ENCODE measurements at places on chromosomes 12 and 14.

- no peak for DNase-seq
Measured at GRCh38 chr14:55458800-55459515, 18.5 kb upstream of the TBPL2 start.

DNA sequence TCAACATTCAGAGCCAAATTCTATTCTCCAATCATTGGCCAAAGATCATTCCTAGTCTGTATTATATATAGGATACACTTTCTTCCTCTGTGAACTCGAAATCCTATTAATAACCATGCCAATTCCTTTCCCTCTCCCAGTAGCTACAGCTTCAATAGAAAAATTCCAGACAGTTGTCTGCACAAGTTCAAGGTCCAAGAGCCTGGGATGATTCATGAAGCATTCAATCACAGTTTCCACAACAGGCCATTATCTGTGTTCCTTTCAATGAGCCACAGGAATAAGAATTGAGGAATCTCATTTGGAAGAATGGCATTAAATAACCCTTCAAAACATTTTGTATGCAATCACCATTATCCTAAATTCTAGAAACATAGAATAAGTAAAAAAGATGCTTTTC lies 437.4 kb downstream of the RMST start:
- DNase-seq, result no peak

- DNase-seq, result no peak
Measured at GRCh38 chr12:132423251-132423819, 66.6 kb upstream of the FBRSL1 start.

DNA sequence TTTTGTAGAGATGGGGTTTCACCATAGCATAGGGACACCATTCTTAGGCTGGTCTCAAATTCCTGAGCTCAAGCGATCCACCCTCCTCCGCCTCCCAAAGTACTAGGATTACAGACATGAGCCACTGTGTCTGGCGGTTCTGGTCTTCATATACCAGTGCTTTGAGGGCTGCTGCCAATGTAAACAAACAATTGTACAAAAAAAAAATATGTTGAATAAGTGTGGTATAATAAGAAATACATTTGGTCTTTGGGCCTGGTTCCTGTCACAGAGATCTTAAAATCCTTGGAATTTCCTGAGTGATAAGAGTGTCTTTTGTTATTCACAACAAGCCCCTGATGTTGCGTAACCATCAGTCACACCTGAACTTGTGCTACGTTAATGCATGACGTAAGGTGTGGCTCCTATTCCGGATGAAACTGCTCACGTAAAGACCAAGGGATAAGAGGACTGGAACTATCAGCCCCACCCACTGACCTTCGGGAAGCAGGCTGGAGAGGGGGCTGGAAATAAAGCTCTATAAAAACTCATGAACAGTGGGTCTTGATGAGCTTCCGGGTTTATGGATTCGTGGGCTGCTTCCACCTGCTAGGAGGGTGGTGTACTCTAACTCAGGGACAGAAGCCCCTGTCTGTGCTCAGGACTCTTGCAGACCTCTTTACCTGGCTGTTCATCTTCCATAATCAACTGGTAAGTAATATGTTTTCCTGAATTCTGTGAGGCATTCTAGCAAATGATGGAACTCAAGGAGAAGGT lies 16.5 kb upstream of the RIMKLB start:
- DNase-seq, result no peak

DNA sequence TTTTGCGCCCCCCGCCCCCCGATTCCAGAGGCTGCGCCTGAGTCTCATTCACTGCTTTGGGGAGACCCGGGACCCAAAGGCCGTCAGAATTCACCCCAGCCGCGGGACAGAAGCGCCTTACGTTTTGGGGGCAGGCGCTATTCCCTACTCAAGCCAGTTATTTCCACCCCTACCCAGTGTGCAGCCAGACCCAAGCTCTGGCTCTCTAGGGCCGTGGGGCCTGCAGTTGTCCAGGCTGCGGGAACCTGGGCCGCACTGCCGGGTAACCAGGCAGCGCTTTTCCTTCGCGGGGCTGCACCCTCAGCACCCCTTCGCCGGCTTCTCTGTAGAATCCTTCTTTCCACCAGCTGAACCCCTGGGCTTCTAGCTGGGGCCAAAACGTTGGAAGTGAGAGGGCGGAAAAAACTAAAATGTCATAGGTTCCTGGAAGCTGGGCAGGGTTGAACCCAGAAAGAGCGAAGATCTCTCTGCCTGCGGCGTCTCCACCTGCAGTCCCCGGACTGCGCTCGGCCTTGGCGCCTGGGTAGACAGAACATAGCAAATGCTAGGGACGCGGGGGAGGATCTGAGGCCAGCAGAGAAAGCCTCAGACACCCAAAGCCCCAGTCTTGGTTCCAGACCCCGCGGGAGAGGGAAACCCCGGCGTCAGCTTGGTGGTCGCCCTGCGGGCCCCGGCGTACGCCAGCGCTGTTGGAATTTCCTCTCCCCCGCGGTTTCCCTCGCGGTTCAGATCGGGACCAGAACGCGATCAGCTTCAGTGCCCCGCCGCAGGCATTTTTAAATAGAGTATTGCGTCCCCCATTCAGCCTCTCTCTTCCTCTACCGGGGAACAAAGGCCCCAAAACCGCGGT lies 18.3 kb downstream of the TBX3 start:
- DNase-seq, result no peak

- peak; percentile 23 for DNase-seq
Measured at GRCh38 chr14:89303456-89304435, 113.3 kb downstream of the FOXN3 start.

GRCh38 chr14:105466531-105467248 lies 7.9 kb upstream of the CRIP2 start:
- DNase-seq, result no peak

DNA sequence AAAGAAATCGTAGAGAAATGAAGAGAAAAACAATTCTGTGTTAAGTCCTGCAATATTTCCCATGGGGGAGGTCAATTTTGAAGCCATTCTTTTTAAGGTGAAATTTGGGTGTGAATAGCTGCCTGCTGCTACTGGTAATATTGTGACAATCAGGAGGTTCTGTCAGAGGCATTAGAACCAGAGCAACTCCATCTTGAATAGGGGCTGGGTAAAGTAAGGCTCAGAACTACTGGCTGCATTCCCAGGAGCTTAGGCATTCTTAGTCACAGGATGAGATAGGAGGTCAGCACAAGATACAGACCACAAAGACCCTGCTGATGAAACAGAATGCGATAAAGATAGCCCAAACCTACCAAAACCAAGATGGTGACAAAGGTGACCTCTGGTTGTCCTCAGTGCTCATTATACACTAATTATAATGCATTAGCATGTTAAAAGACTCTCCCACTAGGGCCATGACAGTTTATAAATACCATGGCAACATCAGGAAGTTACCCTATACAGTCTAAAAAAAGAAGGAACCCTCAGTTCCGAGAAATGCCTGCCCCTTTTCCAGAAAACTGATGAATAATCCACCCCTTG lies 24.8 kb upstream of the MTHFD1 start:
- peak; percentile 8 for DNase-seq

DNA sequence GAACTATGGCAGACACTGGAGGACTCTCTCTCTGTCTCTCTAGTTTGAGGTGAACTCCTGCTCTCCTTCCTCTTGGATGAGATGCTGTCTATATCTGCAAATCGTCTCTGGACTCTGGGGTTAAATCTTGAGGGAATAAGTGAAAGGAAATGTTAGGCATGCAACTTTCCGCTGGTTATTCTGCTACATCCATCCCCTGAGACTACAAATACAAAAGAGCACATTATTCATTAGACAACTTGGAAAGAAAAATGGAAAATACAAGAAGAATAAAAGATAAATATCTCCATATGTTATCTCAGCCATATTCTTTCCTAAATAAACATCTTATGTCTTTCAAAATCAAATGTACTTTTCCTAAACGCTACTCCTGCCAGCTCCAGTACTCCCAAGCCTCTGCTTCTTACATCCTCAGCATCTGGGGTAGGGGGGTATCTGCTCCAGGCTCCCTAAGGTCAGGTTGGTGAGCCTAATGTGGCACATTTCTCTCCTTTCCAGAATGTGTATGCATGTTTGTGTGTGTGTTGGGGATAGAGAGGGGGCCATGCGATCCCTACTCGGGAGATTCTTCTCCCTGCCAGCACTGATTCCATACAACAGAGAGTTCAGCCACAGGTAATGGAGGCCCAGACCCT lies 102.9 kb upstream of the FSCB start:
- no peak for DNase-seq

DNA sequence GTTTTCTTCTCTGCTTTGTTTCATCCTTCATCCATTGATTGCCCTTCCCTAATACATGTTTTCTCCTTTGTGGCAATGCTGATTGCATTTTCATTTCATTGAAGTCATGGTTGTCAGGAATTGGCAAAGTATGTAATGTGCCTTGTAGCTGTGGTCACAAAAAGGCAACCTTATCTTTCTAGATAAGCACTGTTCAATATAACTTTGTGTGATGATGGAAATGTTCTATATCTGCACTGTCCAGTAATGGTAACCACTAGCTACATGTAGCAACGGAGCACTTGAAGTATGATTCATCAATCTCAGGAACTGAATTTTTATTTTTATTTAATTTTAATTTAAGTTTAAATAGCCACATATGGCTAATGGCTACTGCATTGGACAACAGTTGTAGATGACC lies 79.8 kb downstream of the PCNX1 start:
- no peak for DNase-seq

DNA sequence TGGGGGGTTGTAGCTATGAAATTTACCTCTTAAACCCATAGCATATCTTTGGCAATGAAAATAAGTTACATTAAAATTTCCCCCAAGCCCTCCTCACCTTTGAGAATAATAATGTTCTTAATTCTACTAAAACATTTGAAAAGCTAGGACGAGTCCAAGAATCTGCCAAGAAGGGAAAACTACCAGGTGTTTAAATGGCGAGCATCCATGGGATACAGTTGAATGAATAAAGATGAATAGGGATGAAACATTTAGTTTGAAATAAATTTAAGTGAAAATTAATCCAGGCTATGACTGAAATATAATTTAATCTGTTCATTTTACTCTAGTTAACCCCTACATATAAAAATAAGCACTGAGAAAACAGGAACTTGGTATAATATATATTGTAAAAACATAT lies 536.7 kb downstream of the FLRT2 start:
- no peak for DNase-seq

- DNase-seq, result no peak
Measured at GRCh38 chr12:118164798-118165486, 29.0 kb downstream of the PEBP1 start.

DNA sequence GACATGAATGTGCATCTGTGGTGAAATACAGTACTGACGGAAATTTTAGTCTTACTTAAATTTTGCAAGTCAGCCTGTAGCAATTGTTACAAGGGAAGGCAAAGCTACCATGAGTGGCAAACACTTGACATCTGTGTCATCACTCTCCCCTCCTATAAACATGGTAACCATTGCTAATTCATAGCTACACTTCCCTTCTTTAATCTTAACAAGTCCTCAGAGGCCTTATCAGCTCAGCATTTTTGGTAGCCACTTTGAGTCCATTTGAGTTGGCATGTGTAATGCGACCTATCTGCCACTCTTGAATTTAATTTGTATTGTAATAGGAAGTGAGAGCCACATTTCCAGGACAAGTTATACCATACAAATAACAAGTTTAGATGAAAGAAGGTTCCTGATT lies 218.1 kb downstream of the RMST start:
- no peak for DNase-seq

DNA sequence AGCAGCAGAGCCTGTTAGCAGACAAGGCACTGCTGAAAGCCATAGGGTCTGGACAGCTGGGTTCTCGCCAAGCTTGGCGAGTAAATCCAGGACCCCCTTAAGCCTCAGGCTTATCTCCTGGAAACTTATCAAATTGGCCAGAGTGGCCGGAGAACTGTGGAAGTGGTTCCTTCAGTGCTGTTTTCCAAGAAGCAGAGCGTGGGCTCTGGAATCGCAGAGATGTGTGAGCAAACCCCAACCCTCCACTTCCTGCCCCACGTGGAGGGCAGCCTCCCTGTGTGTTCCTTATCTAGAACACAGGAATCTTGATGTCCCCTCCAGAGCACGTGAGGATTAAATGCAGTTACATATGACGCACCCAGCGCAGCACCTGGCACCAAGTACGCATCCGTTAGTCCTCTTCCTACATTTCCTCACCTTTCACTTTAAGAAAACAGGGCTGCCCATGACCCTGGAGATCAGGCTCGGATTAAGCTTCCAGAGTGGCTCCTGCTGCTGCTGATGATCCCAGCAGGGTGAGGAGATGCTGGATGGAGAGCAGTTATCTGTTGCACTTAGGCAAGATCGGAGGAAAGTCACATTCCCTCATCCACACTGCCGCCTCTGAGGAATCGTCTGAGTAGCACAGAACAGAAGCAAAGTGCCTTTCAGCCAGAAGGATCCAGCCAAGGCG lies 35.0 kb downstream of the MMAB start:
- DNase-seq, result no peak
